ENCODE measurements at places on chromosomes 5 and 9.
A peak's percentile ranks its signal among the peaks of the same experiment; 100 is the strongest.

DNA sequence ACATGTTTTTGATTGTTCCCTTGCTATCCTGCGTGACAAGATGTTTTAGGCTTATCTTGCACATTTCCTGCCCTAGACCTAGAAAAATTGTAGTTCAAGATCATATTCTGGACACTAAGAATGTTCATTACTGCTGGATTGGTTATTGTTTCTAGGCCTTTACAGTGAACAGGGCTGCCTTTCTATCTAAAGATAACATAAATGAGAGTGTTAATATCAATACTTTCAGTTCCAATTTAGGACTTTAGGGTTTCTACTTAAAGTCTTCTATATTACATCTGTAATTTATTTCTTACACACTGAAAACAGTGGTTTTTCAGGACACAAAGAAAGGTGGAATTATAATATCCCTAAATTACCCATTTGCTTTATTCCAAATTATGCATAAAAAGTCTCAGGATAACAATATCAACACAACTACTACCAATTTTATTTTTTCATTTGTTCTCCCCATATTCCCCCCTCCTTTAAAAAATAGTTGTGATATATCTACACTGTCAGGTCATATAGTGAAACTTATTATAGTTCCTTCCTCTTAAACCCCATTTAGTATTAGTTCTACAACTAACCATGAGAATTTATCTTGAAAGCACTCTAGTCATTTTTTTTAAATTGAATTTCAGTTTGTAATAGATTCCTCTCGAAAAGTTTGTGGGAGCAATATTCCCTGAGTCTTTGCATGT is 293.9 kb upstream of the RIOK2 start:
- no peak for DNase-seq

- no peak for DNase-seq
Measured at GRCh38 chr9:99466104-99466503, 244.0 kb downstream of the SEC61B start.

GRCh38 chr9:104743376-104743985 is 4.0 kb upstream of the NIPSNAP3A start:
- peak; percentile 5 for DNase-seq

GRCh38 chr9:74570879-74571512 is 73.9 kb downstream of the RORB start:
- no peak for DNase-seq

GRCh38 chr9:88651682-88652633 is 117.0 kb downstream of the NXNL2 start:
- DNase-seq: no peak

GRCh38 chr5:84069608-84070179 is 315.0 kb downstream of the EDIL3 start:
- no peak for DNase-seq
